Renal pelvis (tissue), 12 donors: ENCODE measurements at places on chromosomes 7 and 10. TPM values are rescaled to one million over a fixed set of nuclear protein-coding genes. Genes with fewer than 3 reads are reported as not detected.

The BTBD16 gene
- polyA plus RNA-seq: 0.37 TPM

The LRRC17 gene
- polyA plus RNA-seq: 82.9 TPM

The H2BK1 gene
- polyA plus RNA-seq: not detected

The IKZF1 gene
- polyA plus RNA-seq: 1.6 TPM

The MPP7 gene
- 7.0 TPM for polyA plus RNA-seq

The AUTS2 gene
- polyA plus RNA-seq: 86.6 TPM

The AGR3 gene
- polyA plus RNA-seq: 1.5 TPM

The ENKUR gene
- polyA plus RNA-seq: 3.2 TPM

The STEAP4 gene
- polyA plus RNA-seq: 0.19 TPM

The SAMD9L gene
- polyA plus RNA-seq: 2.3 TPM

The FXYD4 gene
- polyA plus RNA-seq: 0.49 TPM

The KLF14 gene
- polyA plus RNA-seq: 0.46 TPM

The AGAP9 gene
- 43.6 TPM for polyA plus RNA-seq

The ADCYAP1R1 gene
- polyA plus RNA-seq: 0.75 TPM

The PGAM2 gene
- 2.2 TPM for polyA plus RNA-seq

The DOCK4 gene
- polyA plus RNA-seq: 26.3 TPM

The GALNT17 gene
- polyA plus RNA-seq: 4.5 TPM

The SLC13A4 gene
- polyA plus RNA-seq: 2.0 TPM

The AOC1 gene
- polyA plus RNA-seq: 63.0 TPM

The SLC18A3 gene
- not detected for polyA plus RNA-seq

The TMEM236 gene
- 0.22 TPM for polyA plus RNA-seq

The HECTD2 gene
- polyA plus RNA-seq: 32.2 TPM

The CDH23 gene
- polyA plus RNA-seq: 1.3 TPM

The CELF2 gene
- polyA plus RNA-seq: 11.8 TPM

The LIPM gene
- polyA plus RNA-seq: not detected

The NEUROD6 gene
- not detected for polyA plus RNA-seq

The PRPS1L1 gene
- 0.20 TPM for polyA plus RNA-seq

The RGR gene
- 0.10 TPM for polyA plus RNA-seq

The PRLHR gene
- polyA plus RNA-seq: not detected

The GRID1 gene
- 1.6 TPM for polyA plus RNA-seq

The SHOC2 gene
- polyA plus RNA-seq: 35.7 TPM
